ENCODE measurements at places on chromosomes 4 and X. TPM values are rescaled to one million over a fixed set of nuclear protein-coding genes. Genes with fewer than 3 reads are reported as not detected.

DNA sequence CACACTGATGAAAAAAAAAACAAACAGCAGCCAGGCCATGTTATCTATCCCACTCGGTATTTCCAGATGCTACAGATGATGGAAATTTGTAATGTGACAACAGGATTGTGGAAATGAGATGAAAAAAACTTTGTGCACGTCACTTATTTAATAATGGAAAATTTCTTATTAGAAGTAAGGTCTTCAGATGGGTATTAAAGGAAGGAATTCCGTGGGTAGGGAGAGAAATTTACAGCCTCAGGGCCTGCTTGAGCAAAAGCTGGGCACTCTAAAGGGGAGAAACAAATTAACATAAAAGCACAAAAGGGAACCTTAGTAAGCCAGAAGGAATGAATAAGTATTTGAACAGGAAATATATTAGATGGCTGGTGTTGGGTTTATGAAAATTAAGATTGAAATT, 4.2 kb upstream of the PKD2 start:
- no peak for DNase-seq
- no peaks in the 10 kb centered on the region for H3K36me3 ChIP-seq
- no peak overlapping the region for H3K27ac ChIP-seq
- H3K4me3 ChIP-seq, result no peak overlapping the region
- H3K27me3 ChIP-seq, result no peaks in the 10 kb centered on the region
- no peaks in the 10 kb centered on the region for H3K4me1 ChIP-seq

- H3K36me3 ChIP-seq, result peaks cover 2% of the 10 kb centered on the region
- DNase-seq, result no peak
- no peak overlapping the region for H3K27ac ChIP-seq
- H3K4me3 ChIP-seq, result no peak overlapping the region
- no peaks in the 10 kb centered on the region for H3K4me1 ChIP-seq
Observed at GRCh38 chrX:2735270-2735669, 16.6 kb upstream of the XG start.

- no peak overlapping the region for H3K27ac ChIP-seq
- no peak overlapping the region for H3K4me3 ChIP-seq
- no peaks in the 10 kb centered on the region for H3K27me3 ChIP-seq
- H3K36me3 ChIP-seq, result no peaks in the 10 kb centered on the region
Observed at GRCh38 chr4:80081566-80081965, 8.5 kb upstream of the ANTXR2 start.

DNA sequence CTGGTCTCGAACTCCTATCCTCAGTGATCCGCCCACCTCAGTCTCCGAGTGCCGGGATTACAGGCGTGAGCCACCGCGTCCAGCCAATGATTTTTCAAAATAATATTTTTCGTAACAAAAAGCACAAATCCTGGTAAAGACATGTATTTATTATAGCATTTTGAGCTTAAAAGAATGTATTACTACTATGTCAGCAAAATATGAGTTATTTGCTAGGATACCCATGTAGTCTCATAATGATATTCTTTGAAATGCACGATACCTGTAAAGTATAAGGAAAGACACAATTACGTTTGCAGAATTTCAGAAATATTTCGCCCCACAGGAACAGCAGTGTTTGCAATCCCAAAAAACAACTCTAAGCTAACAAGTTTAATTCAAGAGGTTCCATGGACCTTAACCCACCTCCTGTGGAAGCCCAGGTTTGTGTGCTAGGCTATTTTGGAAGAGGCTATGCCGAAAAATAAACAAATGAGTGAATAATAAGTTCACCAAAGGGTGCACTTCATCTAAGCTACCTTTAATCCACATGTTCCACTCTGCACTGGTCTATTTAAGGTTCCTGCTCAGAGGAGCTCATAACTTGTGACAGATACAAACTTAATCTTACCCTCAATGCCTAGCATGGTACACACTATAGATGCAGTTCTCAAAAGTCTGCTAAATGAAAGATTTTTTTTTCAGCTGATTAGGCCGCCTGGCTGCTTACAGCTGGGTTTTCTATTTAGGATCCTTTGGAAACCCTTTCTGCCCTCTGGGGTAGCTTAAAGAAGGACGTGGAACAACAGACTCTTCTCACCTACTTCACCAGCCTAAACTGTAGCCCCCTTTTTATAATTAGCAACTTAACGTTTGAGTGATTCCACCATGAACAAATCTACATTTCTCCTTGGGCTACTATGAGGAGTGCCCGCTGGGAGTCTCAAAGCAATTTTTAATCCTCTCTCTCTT, 5.0 kb downstream of the FRYL start:
- DNase-seq, result no peak
- H3K27me3 ChIP-seq, result no peaks in the 10 kb centered on the region
- no peak overlapping the region for H3K27ac ChIP-seq
- no peaks in the 10 kb centered on the region for H3K36me3 ChIP-seq
- H3K4me3 ChIP-seq, result no peak overlapping the region

PCDH18 gene
- total RNA-seq, result 2.6 TPM

DNA sequence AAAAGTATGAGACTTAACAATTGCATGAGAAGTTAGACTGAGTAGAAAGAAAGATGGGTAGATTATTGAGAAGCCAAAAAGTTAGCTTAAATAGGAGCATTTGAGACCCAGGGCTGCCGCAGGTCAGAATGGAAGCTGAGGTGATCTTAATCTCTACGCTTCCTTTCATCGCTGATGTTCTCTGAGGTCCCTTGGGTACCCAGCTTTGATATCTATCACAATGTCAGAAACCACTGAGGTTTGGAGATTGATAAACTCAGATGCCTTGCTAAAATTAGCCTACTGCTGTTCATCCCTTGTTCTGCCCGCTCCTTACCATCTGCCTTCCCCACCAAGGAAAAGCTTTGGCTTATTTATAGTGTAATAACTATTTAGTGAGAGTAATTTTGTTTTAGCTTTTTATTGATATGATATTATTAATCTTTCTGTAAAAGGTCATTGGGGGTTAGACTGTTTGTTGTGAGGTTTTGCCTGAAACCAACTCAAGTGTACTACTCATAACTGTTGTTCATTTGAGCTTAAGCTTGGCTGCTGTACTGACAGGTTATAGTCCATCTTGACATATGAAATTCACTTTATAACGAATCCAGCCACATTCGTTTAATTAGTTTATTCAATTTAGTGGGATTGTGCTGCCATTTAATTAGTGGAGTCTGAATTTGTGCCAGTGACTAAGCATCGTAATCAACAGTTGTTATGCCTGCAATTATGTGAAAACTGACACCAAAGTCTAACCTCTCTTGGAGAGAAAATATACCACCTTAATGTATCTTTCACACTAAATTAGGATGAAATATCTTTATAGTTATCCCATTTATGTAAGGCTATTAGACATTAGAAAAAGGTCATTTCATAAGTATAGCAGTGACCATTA, 15.1 kb downstream of the MCUB start:
- no peaks in the 10 kb centered on the region for H3K4me1 ChIP-seq
- no peaks in the 10 kb centered on the region for H3K36me3 ChIP-seq
- no peak overlapping the region for H3K27ac ChIP-seq
- no peak overlapping the region for H3K4me3 ChIP-seq
- no peaks in the 10 kb centered on the region for H3K27me3 ChIP-seq

Data from right lobe of liver (tissue), 6 donors.